GM12891 (cell line): ENCODE measurements at places on chromosomes 1 and 21.

GRCh38 chr1:27179379-27179778, 24.5 kb upstream of the SLC9A1 start:
- DNase-seq, result no peak

DNA sequence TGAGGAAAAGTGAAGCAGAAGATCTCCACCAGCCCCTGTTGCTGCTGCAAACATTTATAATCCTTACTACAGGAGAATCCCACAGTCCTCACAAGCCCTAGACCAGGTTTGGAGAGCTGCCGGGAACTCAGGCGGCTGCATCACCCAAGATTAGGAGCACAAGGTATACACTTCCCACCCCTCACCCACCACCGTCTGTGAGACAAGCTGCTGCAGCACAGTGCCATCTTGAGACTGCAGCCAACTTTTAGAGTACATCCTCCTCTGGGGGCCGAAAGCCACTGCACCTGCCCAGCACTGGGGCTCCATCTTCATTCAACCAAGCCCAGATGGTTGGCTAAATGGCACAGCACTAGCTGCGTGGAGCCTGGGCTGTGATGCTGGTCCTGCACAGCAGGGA, 13.8 kb downstream of the OLFML3 start:
- no peak for DNase-seq

GRCh38 chr1:240149484-240150094, 57.9 kb downstream of the FMN2 start:
- DNase-seq, result no peak

DNA sequence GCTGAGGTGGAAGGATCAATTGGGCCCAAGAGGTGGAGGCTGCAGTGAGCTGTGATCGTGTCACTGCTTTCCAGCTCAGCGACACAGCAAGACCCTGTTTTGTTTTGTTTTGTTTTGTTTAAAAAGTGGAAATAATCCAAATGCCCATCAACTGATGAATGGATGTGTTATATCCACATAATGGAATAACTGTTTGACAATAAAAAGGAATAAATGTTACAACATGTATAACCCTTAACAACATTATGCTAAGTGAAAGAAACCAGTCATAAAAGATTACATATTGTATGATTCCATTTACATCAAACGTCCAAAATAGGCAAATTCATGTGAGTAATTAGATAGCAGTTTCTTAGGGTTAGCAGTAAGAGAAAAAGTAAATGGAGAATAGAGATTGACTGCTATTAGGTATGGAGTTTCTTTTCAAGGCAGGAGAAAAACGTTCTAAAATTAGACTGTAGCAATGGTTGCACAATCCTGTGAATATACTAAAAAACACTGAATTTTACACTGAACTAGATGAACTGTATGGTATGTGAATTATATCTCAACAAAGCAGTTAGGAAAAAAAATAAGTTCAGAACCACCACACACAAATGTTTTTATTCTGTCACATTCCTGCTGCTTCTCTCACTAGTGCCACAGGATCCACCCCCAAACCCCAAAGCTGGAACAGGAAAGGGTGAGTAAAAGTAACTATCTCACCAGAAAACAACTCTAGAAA, 15.7 kb downstream of the FOXJ3 start:
- DNase-seq, result no peak

DNA sequence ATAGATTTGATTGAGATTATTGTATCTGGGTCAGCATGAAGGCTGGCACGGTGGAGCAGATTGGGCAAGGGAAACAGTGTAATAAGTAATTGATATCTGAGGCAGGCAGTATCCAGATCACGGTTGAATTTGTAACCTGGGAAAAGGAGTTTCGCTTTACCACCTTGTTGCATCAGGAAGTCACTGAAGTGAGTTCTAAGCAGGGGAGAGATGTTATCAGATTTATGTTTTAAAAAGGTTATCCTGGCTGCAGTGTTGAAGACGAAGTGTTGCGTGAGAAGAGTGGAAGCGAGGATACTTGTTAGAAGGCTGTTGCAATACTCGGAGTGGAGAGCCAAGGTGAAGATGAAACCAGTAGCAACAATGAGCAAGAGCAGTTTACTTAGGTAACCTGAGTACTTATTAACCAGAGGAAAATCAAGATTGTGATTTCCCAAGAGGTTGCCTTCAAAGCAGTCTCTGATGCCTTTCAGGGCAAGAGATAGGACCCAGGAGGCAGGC, 77.8 kb downstream of the LHX9 start:
- no peak for DNase-seq

DNA sequence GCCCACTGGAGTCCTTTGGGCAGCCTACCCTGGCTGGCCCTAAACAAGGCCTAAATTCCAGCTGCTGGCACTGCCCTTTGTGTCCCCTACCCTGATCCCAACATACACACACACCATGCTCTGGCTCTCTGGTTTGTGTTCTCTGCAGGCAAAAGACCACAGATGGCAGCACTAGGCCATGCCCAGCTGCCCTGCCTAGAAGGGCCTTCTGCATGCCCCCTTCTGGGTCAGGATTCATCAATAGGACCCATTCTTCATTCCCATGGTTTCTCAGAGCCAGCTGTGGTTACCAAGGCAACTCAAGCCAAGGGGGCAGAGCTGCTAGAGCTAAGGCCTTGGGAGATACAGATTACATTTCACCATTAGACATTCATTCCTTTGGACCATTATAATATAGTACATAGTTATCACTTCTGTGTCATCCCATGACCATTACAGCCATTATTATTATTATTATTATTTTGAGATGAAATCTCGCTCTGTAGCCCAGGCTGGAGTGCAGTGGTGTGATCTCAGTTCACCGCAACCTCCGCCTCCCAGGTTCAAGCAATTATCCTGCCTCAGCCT, 17.5 kb downstream of the ASAP3 start:
- DNase-seq, result no peak
